ENCODE measurements at places on chromosomes 5 and 9.

- DNase-seq: no peak
Measured at GRCh38 chr9:16179566-16179965, 626.7 kb downstream of the CCDC171 start.

- DNase-seq: no peak
Measured at GRCh38 chr9:94445863-94446262, 109.0 kb upstream of the PCAT7 start.

DNA sequence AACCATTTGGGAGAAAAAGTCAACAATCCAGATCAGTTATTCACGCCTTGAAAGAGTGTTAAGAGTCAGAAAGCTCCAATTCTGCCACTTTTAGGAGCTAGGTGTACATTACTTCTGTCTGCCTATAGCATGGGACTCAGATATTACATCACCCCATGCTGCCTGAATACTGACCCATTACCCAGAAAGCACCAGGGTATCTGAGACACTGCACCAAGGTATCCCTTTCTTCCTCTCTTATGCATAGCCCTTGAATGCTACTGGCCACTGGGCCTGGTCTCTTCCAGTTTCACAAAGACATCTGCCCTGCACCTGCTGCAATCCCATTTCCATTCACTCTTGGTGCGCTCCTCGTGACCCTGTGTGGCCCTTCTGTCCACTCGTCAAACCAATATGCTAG is 2.6 kb downstream of the STRBP start:
- DNase-seq: no peak

DNA sequence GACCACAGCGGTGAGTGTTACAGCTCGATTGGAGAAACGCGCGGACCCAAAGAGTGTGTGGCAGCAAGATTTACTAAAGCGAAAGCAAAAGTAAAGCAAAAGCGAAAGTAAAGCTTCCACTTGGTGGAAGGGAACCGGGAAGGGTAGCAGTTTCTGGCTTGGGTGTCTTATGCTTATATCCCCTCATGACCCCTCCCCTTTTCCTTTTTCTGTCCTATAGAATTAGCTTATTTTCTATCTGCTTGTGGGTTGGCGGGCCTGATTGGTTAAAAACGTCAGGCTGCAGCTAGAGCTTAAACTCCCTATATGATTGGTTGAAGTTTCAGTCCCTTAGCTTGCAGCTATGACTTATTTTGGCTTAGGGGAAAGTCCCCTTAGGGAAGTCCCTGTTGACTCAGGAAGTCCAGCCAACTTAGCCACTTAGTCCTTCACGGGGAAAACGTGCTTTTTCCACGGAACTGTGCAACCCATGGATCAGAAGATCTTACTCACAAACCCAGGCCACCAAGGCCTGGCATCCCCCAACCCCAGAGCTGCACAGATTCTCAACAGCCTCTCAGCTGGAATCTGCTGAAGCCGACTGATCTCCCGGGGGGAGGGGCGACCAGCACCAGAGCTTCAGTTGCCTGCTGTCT is 114.2 kb upstream of the ADAMTS16 start:
- DNase-seq: no peak

- no peak for DNase-seq
Measured at GRCh38 chr9:99103901-99104458, 933 bp upstream of the TGFBR1 start.

- DNase-seq: no peak
Measured at GRCh38 chr5:56229111-56229510, 4.0 kb downstream of the ANKRD55 start.

GRCh38 chr9:133370685-133371084 is 5.2 kb downstream of the SURF4 start:
- peak; percentile 36 for DNase-seq

GRCh38 chr5:1831677-1832313 is 30.6 kb downstream of the NDUFS6 start:
- no peak for DNase-seq

Measured in CD4-positive, alpha-beta T cell treated with Interferon gamma for 1 hour (primary cell).